ENCODE measurements at places on chromosomes 16 and 17.

GRCh38 chr16:11727796-11728543 is 14.7 kb downstream of the TXNDC11 start:
- DNase-seq = no peak

DNA sequence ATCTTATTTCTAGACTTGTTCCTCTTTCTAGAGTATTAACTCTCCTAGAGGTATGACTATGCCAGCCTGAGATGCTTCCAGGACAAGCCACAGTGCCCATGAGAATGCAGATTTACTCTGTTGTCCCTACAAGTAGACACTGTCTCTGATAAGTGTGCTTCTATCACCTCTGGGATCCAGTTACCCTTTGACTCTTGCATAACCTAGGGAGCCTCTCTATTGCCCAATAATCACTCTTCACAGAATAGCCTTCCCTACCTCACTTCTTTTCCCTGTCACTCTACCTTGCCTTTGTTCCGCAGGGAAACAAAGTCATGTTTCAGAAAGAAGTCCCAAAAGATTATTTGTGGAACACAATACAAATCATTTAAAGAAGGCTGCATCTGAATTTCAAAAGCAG is 1.6 kb upstream of the KRT34 start:
- DNase-seq = no peak

- DNase-seq = no peak
Observed at GRCh38 chr16:55703003-55704001, 47.5 kb downstream of the SLC6A2 start.

GRCh38 chr17:47615766-47616424 is 33.8 kb upstream of the KPNB1 start:
- no peak for DNase-seq

GRCh38 chr16:66661210-66661560 is 35.4 kb downstream of the CMTM4 start:
- no peak for DNase-seq

All from stimulated activated CD8-positive, alpha-beta memory T cell treated with anti-CD3 and anti-CD28 coated beads, Interleukin-7, amount 100 ng/mL, for 1 hour (primary cell).